IMR-90 (cell line): ENCODE measurements at places on chromosomes 1 and 21.

DNA sequence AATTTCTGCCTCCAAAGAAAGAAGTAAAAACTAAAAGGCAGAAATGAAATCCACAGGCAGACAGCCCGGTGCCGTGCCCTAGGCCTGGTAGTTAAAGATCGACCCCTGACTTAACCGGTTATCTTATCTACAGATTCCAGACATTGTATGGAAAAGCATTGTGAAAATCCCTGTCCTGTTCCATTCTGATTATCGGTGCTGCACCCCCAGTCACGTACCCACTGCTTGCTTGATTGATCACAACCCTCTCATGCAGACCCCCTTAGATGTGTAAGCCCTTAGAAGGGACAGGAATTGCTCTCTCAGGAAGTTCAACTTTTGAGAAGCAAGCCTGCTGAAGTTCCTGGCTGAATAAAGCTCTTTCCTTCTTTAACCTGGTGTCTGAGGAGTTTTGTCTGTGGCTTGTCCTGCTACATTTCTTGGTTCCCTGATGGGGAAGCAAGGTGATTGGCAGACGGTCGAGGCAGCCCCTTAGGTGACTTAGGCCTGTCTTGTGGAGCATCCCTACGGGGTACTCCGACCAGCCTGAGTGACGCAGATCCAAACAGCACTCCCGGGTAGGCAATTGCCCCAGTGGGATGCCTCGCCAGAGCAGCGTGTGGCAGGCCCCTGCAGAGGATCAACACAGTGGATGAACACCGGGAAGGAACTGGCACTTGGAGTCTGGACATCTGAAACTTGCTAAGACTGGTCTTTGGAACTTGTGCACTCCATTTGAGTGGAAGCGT is 111.2 kb upstream of the PPM1J start:
- peaks cover 7% of the 10 kb centered on the region for H3K27me3 ChIP-seq
- H3K4me1 ChIP-seq: no peaks in the 10 kb centered on the region
- no peak overlapping the region for H3K27ac ChIP-seq
- H3K4me3 ChIP-seq: no peak overlapping the region
- no peaks in the 10 kb centered on the region for H3K36me3 ChIP-seq

- H3K27me3 ChIP-seq: peaks cover 4% of the 10 kb centered on the region
- DNase-seq: peak; percentile 63
- H3K4me1 ChIP-seq: no peaks in the 10 kb centered on the region
- H3K36me3 ChIP-seq: no peaks in the 10 kb centered on the region
- H3K27ac ChIP-seq: no peak overlapping the region
- H3K4me3 ChIP-seq: no peak overlapping the region
These were observed 47.6 kb downstream of the MATN1 start for GRCh38 chr1:30675761-30676160.

DNA sequence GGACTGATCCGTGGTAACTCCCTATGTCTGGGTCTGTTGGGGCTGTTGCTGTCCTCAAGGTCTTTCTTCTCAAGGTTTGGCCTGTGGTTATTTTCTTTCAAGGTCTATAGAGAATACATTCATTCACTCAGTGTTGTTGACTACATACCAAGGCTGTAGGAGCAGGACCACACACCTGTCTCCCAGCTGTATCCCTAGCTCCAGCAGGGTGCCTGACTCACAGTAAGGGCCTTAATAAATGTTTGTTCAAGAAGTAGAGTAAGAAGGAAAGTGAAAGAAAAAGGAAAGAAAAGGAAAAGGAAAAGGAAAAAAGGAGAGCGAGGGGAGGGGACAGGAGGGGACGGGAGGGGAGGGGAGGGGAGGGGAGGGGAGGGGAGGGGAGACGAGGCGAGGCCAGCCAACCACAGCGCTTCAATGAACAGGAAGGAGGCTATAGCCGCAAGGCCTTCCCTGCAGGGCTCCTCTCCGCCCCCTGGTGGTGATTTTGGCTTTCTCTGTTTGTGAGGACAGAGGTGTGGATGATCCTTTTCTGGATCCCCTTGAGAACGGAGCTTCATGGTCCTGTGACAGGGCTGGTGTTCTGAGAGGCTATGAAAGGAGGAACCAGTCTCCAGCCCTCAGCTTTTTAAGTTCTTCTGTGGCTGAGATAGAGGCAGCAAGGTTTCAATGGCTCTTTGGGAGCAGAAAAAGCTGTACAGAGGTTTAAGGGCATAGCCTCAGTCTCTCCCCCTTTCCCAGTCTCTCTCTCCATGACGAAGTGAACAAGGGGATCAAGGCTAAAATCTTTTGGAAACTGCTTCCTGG is 30.6 kb upstream of the LCE5A start:
- H3K27ac ChIP-seq: no peak overlapping the region
- H3K4me3 ChIP-seq: no peak overlapping the region
- H3K27me3 ChIP-seq: no peaks in the 10 kb centered on the region
- no peaks in the 10 kb centered on the region for H3K36me3 ChIP-seq
- DNase-seq: peak; percentile 10
- H3K4me1 ChIP-seq: no peaks in the 10 kb centered on the region

GRCh38 chr1:158931055-158931737 is at the start of gene PYHIN1:
TSS of gene PYHIN1 (plus strand) at chr1:158931552. CDS start at chr1:158936911, 5,359 bp downstream.
- H3K36me3 ChIP-seq: no peaks in the 10 kb centered on the region
- no peak within 1 kb of the TSS for H3K4me3 ChIP-seq
- H3K4me1 ChIP-seq: no peaks in the 10 kb centered on the region
- no peak for DNase-seq
- no peak within 1 kb of the TSS for H3K27ac ChIP-seq

- DNase-seq: no peak
- no peak overlapping the region for H3K4me3 ChIP-seq
- no peaks in the 10 kb centered on the region for H3K4me1 ChIP-seq
These were observed 963 bp upstream of the CYP4B1 start for GRCh38 chr1:46797696-46798470.
